ENCODE measurements at places on chromosomes 1 and 21.

- no peak for DNase-seq
These were observed 4.0 kb downstream of the USP24 start for GRCh38 chr1:55210990-55211801.

- no peak for DNase-seq
These were observed 104.0 kb downstream of the ROR1 start for GRCh38 chr1:63877816-63878215.

DNA sequence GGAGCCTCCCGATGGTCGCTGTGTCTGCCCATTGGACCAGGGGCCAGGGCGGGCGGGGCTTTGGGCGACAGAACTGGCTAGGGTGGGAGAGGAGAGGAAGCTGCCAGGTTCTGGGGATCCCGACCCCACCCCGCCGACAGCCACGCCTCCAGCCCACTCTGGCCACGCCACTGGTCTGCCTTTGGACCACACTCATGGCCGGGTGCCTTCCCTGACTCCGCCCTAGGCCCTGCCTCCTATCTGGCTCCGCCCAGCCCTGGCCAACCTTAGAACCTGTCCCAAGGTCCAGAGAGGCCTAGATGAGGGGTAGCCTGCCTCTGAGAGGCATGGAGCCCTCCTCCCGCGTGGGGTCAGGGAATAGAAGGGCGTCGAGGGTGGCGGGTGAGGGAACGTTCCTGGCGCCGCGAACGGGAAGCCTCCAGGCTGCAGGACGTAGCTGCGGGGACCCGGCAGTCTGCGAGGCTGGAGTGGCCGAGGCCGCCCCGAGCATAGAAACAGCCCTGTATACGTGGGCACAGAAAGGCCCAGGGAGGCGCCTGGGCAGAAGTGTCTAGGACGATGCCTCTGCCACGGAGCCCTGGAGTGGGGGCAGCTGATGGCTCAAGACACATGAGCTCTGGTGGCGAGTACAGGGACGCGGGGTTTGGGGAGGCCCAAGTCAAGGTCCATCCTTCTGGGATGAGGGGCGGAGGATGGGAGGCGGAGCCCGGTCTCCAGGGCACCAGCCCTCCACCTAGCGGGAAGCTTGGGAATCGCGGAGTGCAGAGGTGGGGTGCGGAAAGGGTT lies 11.5 kb upstream of the COL16A1 start:
- DNase-seq: no peak

DNA sequence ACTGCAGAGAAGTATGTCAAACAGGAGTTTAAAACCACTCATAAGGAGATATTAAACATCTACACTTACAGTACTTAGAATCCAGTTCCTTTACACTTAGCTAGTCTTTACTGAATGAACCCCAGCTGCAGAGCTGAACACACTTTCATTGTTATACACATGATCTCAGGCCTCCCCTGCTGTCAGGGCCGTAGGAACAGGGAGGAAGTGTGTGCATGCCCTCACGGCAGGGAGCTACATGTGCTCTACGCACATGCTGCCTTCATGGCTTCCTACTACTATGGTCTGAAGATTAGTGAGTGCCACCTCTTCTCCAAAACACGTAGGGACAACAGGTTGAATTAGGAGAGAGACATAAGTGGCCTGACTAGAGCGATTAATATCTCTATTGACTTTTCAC lies 191.5 kb downstream of the SIPA1L2 start:
- no peak for DNase-seq

GRCh38 chr1:205456383-205456867 lies 580 bp upstream of the BLACAT1 start:
- DNase-seq: no peak

GRCh38 chr21:21268061-21268471 lies 269.9 kb downstream of the NCAM2 start:
- DNase-seq: no peak

- no peak for DNase-seq
These were observed 111.4 kb downstream of the ST3GAL3 start for GRCh38 chr1:43818691-43819090.

- no peak for DNase-seq
These were observed 62.7 kb downstream of the CENPF start for GRCh38 chr1:214665606-214666110.

DNA sequence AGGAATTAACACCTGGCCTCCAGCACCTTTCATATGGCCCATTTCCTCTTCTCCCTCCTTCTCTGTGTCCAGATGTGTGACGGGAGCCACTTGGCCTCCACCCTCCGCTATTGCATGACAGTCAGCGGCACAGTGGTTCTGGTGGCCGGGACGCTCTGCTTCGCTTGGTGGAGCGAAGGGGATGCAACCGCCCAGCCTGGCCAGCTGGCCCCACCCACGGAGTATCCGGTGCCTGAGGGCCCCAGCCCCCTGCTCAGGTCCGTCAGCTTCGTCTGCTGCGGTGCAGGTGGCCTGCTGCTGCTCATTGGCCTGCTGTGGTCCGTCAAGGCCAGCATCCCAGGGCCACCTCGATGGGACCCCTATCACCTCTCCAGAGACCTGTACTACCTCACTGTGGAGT lies 5.6 kb downstream of the TMEM61 start:
- no peak for DNase-seq

- DNase-seq: no peak
These were observed 101.2 kb upstream of the ERG start for GRCh38 chr21:38599381-38599975.

GRCh38 chr1:203281851-203282661 lies 23.3 kb upstream of the BTG2 start:
- DNase-seq: no peak

DNA sequence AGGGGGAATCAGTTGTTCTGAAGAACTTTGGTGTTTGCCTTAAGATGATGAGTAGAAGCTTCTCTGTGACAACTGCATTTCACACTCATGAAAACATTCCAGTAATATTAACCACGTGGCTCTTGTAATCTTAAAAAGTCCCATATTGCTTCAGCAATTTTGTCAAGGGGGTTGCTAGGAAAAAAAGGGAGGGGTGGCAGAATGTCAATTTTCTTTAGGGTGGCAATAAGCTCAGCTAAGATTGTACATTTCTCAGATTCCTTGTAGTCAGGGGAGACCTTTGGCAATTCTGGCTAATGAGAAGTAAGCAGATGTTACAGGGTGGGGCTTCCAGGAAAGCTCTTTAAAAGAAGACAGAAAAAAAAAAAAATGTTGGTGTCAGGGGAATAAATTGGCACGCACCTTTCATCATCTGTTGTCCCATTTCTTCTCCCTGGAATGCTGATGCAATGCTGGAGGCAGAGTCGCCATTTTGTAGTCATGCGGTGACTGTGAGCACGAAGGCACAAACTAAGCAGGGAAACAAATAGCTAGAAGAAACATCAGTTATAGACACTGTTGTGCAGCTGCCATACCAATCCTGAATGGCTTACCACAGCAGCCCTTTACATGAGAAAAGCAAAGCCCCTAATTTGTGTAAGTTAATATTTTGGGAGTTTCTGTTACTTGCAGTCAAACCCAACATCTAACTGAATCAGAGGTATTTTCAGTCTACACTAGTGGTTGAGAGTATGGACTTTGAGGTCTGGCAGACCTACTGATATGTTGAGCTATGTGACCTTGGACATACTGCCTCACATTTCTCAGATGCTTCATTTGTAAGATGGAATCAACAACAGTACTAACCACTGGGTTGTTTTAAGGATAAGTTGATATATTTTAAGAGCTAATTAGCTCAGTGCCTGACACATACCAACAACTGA lies 56.1 kb upstream of the MRPS6 start:
- no peak for DNase-seq

DNA sequence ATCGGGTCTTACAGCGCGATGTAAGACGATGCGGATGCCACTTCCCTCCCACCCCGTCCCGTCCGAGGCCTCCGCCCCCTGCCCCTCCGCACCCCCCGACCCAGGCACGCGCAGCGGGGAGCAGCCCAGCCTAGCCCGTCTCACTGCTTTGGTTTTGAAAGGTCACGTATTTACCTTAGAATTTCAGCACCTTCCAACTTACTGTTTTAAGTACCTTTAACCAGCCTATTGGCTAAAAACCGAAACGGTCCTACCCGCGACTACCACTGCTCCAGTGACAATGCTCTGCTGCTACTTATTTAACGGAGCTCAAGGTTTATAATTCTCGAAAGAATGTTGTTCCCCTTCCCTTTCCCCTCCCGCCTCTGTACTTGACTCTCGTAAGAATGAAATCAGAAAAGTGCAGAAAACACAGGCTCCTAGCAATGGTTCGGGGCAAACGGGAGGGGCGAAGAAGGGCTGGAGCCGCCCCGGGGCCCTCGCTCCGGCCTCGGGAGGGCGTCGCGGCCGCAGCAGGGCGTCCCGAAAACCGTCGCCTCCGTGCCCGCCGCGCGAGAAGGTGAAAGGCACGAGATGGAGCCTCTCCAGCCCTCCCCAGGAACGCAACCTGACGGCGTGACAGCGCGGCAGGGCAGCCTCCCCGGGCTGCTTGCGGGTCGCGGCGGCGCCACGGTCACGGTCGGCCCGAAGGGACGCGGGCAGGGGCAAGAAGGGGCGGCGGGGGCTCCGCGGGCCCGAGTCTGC lies 667 bp downstream of the TMEM50B start:
- peak; percentile 38 for DNase-seq

DNA sequence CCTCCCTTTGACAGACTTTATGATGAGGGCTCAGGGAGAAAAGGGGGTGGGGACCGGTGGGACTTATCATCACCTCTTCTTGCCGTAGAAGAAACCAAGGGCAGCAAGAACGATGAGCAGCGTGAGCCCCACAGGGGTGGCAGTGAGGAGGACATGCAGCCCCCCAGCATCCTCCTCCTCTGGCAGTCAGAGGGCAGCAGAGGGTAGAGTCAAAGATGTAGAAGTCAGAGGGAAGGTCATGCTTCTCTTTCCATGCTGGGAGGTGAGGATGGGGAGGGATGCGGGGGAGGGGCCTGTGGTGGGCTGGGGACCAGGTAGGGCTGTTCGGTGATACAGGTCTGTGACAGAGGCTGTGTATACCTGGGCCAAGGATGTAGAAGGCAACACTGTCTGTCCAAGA lies 14.8 kb downstream of the INSRR start:
- DNase-seq: no peak

- no peak for DNase-seq
These were observed 50.5 kb upstream of the IKBKE start for GRCh38 chr1:206419783-206420182.

DNA sequence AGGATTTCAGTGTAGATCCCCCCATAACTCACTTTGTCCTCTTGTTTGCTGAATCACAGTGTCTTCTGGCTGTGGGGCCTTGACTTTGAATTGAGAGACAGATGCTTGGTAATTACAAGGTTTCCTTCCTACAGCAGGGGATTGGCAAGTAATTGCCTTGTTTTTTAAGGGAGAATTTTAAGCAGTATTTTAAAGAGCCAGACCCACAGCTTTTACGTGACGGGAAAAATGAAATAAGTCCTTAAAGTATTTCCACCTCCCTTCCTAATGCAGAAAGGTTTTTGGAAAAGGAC lies 41.0 kb downstream of the PGBD5 start:
- no peak for DNase-seq

GRCh38 chr1:236677641-236678235 lies 8.6 kb upstream of the ACTN2 start:
- no peak for DNase-seq

GRCh38 chr21:31781737-31782136 lies 49.8 kb upstream of the SCAF4 start:
- no peak for DNase-seq

GRCh38 chr1:228721407-228721806 lies 13.9 kb upstream of the RHOU start:
- no peak for DNase-seq

- DNase-seq: no peak
These were observed 105.6 kb upstream of the COG2 start for GRCh38 chr1:230536641-230537155.

GRCh38 chr1:119811985-119812557 lies 811 bp upstream of the REG4 start:
- DNase-seq: no peak

GRCh38 chr1:149888999-149889289 lies 10.4 kb upstream of the BOLA1 start:
- DNase-seq: no peak

GRCh38 chr1:203126151-203126865 lies 1.2 kb upstream of the ADORA1 start:
- DNase-seq: no peak

DNA sequence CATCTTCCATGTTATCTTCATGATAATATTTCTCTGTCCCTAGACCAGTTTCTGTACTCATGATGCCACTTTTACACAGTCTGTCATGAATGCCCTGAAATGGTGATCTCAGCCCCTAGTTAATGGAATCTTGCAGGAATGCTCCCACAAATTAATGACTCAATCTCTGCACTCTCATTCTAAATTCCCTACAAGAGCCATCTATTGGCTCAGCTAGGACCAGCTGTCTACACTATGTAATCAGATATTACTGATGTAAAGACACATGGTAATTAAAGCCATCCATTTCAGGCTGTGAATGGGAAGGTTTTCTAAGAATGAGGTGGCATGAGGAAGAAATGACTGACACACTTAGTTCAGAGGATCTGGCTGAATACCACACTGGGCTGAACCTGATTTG lies 199.1 kb upstream of the KCND3 start:
- DNase-seq: no peak

GRCh38 chr1:22115286-22115685 lies 27.6 kb downstream of the WNT4 start:
- no peak for DNase-seq

DNA sequence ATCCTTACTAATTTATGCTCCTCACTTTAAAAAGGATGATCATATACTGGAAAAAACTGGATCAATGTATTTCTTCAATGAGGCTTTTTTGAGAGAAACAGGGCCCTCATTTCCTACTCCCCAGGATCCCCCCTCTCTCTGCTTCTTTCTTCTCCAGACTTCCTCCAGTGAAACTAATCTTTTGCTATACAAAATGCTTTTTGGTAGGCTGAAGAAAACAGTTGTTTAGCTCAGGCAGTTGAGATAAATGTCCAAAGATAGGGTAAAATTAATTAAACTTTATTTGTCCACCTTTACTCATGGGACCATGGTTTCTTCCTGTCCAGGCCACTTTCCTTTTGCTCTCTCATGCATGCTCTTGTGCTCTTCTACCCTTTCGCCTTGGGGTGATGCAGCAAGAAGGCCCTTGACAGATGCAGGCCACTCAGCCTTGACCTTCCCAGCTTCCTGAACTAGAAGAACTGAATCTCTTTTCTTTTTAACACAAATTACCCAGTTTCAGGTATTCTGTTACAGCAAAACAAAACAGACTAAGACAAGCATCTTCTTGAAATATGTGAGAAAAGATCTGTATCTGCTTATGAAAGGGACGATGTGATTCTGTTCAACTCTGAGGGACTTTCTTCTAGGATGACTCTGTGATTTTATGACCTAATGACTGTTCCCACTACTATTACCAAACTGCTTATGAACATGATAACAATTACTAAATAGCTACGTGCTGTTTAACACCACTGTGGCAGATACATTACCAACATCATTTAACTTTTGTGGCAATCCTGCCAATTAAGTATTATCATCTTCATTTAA lies 63.7 kb downstream of the NVL start:
- DNase-seq: no peak

- DNase-seq: no peak
These were observed 227.2 kb downstream of the DPYD start for GRCh38 chr1:97693601-97694000.

GRCh38 chr1:199593475-199593874 lies 434.0 kb upstream of the NR5A2 start:
- DNase-seq: no peak

Data from KG1 (cell line).